ENCODE measurements at places on chromosomes 6 and 20.

GRCh38 chr20:58008413-58008812 is 220.0 kb downstream of the ANKRD60 start:
- no peak for DNase-seq

GRCh38 chr20:14374196-14374595 is 36.8 kb upstream of the FLRT3 start:
- DNase-seq, result no peak

DNA sequence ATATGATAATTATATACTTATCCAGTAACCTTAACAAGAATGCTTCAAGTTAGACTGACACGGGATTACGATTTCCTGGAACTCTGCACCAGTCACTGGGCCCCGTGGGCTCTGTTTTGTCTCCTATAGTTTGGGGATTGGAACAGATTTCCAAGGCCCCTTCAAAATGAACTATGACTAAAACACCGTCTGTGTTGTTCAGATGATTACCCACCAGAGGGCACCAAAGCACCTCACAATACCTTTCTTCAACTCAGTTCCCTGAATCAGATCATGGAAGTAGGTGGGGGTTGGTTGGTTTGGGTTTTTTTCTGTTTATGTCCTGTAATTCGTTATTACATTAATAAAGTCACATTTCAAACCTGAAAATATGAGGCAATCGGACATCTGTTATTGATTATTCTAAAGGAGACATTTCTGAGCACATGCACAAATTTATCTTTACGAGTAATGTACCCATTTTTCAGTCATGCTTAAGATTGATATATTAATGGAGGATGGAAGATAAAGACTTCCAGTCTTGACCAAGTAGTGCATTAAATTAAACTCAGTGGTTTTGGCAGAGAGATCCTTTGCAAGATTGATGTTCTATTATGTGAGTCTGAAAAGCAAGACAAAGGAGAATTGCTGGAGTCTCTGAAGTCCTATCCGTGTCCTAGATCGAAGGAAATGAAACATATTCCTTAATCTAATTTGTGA is 112.0 kb upstream of the COL21A1 start:
- peak; percentile 5 for DNase-seq

DNA sequence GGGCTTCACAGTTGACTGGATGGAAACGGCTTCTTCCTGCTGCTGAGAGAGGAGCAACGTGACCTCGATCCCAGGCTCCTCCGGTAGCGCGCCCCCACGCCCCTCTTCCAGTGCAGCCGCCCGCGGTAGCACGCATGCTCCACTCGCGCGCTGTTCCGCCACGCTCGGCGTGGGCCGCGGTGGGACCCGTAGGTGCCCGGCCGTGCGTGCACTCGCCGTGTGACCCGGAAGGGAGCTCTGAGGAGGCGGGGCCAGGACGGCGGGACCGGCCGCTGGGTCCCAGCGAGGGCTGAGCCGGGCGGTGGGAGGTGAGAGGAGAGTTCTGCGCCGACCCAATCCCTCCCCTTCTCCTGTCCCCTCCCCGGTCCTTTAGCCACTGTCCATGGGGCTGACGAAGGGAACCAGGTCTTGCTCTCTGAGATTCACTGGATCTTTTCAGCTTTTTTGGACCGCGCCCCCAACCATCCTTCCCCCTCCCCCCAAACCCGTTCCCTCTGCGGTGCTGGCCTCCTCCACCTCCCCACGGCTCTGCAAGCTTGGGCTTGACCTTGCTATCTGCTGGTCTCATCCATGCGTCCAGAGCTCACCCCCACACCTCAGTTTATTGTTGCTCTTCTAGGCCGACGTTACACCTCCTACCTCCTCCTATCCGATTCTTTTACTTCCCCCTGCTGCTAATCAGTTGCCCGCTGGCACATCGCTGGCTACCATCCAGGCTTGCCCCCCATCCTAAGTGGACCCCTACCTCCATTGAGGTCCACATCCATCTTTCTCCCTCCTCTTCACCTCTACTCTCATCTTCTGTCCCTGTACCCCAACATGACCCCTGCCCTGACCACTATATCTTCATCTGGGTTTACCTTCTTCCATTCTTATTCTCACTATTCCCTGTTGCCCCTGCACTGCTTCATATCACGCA is at the start of gene CUL9:
CUL9 (plus strand) TSS at position 255 of the 919 bp plus-strand sequence. CDS start 2,115 bp downstream, outside the sequence.
- DNase-seq, result peak; percentile 70

DNA sequence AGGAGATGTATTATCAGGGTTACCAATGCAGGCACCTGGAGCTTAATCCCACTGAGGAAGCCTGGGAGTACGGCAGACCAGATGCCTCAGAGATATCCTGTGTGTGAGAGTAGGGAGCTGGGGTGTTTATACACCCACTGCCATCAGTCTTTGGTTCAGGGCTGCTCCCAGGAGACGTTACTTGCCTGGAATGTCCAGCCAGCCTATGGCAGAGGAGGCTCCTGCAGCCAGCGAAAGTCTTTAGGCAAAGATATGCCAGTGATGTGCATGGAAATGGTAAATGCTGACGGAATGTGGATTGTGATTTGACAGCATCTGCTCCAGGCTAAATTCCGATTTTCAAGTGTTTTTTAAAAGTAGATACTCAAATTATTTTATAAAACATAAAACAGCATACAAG is 282.0 kb downstream of the BTBD3 start:
- no peak for DNase-seq

- DNase-seq, result no peak
Measured at GRCh38 chr6:134908906-134909516, 40.9 kb downstream of the ALDH8A1 start.

DNA sequence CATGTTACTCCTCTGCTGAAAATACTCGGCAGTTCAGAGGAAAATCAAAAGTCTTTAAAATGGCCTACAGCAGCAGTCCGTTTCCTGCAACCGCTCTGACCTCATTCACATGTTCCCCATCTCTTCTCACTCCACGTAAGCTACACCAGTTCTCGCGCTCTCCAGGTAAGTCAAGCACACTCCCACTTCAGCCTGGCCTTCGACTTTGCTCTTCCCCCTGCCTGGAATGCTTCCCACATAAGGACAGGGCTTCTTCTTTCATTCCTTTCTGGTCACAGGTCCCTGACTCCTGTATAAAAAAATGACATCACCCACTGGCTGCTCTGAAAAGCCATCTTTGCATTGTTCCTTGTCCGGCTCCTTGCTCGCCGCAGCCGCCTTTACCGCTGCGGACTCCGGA is 42.7 kb downstream of the MGME1 start:
- no peak for DNase-seq

DNA sequence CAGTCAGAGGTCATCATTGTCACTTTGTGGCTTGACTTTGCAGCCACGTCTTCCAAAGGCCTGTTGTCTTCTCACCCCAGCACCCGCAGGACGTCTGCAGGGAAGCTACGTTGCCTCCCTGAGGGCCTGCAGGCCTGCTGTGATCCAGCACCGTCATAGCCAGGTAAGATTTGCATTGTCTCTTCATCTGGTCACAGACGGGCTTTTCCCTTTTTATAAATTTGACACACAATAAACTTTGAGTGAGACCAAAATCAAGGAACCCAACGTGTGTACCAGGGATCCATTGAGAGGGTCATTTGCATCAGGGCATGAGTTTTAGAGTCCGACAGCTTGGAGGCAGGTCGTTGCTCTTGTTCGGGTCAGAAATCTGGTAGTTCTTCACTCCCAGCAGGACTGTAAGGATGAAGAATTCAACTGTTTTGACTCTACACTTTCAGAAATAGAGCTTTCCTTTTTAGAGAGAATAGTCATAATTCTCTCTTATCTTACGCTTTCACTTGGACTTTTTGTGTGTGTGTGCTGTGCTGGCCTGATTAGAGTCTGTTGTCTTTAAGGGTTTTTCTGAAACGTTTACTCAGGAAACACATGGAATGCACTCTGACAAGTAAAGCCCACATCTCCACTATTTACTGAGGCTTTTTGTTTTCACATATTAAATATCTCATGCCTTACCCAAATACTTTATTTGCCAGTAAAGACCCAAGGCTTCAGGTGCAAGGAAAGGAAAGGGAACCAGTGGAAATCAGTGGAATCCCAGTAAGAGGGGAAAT is 177.2 kb upstream of the TAB2 start:
- peak; percentile 29 for DNase-seq

GRCh38 chr20:23583526-23583925 is 15.2 kb upstream of the CST9L start:
- DNase-seq, result no peak

GRCh38 chr20:50724851-50725723 is 6.3 kb upstream of the PARD6B start:
- DNase-seq, result no peak

GRCh38 chr20:9409352-9409751 is 105.0 kb upstream of the LAMP5 start:
- no peak for DNase-seq

- no peak for DNase-seq
Measured at GRCh38 chr6:123393331-123393730, 243.4 kb downstream of the TRDN start.

- no peak for DNase-seq
Measured at GRCh38 chr6:108961985-108962384, 113.8 kb downstream of the ARMC2 start.

DNA sequence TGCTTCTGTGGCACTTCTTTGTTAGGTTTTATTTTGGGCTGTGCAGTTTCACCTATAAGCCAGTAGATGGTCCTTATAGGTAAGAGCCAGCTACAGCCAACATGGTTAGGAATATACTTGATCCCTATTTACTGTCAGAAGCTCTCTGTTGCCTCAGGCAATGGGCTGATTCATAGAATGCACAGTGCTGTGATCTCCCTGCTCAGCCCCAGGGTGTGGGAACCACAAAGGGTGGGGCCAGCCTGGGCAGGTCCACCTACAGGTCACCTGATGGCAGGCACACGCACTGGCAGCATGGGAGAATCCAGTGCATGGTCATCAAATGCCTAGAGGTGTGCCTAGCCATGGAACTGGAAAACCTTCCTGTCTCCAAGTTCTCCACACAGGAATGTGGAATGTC is 191.9 kb downstream of the MOXD1 start:
- no peak for DNase-seq

DNA sequence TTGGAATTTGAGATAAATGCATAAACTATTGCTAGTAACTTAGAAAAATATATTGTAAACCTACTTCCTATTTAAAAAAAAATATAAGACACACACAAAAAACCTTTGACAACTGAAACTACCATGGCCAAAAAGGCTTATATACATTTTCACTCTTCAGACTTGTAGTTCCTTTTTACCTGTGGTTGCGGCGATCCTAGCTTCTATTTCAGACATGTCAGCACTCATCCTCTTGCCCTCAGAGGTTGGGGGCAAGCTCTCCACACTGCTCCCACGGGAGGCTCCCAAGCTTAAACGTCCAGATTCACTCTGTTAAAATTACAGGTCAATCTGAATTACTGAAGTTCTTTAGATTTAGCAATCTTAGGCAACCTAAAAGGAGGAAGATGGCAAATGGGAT is 39.8 kb downstream of the MAP3K7 start:
- no peak for DNase-seq

- no peak for DNase-seq
Measured at GRCh38 chr6:28864326-28864923, 59.4 kb downstream of the TRIM27 start.

DNA sequence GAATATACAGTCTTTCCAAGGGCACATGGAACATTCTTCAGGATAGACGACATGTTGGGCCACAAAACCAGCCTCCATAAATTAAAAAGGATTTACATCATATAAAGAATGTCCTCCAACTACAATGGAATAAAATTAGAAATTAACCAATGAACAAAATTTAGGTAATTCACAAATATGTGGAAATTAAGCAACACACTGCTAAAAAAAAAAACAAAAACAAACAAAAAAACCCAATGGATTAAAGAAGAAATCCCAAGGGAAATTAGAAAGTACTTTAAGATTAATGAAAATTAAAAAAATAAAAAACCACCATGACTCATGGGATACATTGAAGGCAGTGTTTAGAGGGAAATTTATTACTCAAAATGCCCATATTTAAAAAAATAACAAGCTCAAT is 21.4 kb upstream of the NT5E start:
- DNase-seq, result no peak

DNA sequence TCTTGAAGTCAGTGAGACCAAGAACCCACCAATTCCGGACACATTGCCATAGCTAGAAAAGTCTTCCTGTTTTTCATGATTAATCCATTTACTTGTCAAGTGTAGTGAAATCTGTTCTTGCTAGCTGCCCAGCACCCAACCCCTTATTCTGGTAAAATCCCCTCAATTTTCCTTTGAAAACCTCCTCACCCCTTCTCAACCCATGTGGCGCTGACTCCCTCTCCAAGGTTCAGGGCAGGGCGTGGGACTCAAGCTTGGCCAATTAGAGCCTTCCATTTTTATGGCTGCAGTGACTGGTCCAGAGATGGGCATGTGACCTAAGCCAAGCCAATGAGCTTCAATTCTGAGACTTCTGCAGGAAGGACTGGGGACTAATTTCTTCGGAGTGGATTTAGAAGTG is 9.8 kb upstream of the ZBP1 start:
- no peak for DNase-seq

All from activated effector memory CD4-positive, alpha-beta T cell treated with Interleukin-2 at 50 U/mL for 16 hours (primary cell).